ENCODE measurements at places on chromosomes 12 and 14.

DNA sequence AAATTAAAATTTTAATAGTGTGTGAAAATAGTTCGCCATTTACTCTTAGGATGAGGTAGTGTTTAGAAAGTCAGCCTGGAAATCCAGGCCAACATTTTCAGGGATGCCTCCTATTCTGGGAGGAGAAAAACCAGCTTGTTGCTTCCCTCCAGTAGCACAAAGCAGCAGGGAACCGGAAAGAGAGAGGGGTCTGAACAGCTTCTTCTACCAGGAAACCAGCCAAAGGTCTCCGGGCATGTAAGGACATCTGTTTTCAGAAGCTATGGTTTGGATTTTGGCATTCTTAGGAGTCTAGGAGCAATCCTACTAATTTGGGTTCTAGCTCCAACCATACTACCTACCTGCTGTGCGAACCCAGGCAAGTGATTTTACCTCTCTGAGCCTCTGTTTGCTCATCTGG, 85.3 kb downstream of the DPF3 start:
- no peak for DNase-seq

DNA sequence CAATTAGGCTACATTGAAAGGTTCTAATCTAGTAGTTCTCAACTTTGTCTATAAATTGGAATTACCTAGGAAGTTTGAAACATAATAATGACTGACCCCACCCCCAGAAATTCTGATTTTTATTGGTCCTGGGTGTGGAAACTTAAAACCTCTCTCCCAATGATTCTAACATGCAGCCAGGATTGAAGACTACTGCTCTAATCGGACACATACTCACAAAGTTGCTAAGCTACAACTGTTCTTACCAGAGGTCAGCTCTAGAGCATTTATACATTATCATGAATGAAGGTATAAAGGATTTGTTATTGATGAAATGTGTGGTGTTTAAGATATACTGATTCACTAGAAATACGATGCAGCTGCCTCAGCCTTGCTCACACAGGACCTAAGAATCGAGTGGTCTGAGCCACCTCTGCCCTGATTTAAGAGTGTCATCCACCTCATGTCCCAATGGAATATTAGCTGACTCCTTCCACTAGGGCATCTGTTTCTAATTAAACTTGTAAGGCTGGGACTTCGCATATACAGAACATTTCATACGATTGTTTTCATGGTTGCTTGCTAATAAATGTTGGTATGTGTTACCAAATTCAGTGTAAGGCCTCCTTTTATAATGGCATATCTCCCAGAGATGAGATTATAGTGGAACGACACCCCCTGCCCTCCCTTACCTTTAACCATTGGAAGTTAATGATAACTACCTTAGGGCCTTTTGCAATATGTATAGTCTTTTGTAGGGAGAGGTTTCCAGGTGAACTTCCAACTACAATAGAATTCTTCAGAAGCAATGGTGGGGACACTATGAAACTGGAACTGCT, 410.8 kb upstream of the PDE3A start:
- no peak for DNase-seq

- no peak for DNase-seq
Observed at GRCh38 chr12:54154681-54155186, 34.1 kb downstream of the SMUG1 start.

GRCh38 chr12:21757735-21758134, 16.8 kb downstream of the KCNJ8 start:
- no peak for DNase-seq

- DNase-seq = no peak
Observed at GRCh38 chr12:46475972-46476645, 103.5 kb upstream of the SLC38A2 start.

- no peak for DNase-seq
Observed at GRCh38 chr14:90804292-90805083, 11.7 kb downstream of the TTC7B start.

- DNase-seq = no peak
Observed at GRCh38 chr12:130951636-130952035, 2.1 kb upstream of the ADGRD1 start.

- DNase-seq = no peak
Observed at GRCh38 chr12:72057330-72057914, 118.8 kb downstream of the TPH2 start.

- no peak for DNase-seq
Observed at GRCh38 chr12:30598889-30599288, 96.8 kb downstream of the IPO8 start.

DNA sequence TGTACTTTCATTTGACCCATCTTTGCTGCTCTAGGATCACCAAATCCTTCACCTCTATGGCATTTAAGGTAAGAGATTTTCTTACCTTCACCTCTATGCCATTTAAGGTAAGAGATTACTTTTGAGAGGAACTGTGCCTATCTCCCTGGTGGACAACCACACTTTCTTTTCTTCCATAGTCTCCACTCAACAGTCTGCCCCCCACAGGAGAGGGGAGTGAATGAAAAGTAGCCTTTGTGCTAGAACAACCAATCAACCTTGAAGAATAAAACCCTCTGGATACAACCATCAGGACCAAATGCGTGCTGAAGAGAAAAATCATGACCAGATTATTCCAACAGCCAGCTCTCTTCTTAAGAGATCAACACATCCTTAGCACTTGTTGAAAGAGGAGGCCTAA, 258.6 kb upstream of the TMPO start:
- no peak for DNase-seq

- DNase-seq = no peak
Observed at GRCh38 chr12:132186208-132186856, 42.1 kb downstream of the NOC4L start.

DNA sequence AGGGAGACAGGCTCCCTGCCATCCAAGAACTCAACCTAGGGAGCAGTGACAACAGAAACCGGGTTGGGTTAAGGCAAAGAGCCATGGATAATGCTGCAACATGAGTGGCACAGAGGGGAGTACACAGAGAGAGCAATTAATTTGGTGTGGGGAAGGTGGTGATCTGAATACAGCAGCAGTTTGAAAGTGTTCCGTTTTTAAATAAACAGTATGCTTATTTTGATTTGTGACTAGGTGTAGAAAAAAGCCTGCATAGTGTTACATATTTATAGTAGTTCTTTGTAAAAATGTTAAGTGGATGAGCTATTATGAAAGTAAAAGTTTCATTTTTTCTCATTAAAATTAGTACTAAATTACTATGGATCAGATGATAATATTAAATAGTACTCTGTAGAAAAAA, 8.7 kb downstream of the AKAP5 start:
- no peak for DNase-seq

DNA sequence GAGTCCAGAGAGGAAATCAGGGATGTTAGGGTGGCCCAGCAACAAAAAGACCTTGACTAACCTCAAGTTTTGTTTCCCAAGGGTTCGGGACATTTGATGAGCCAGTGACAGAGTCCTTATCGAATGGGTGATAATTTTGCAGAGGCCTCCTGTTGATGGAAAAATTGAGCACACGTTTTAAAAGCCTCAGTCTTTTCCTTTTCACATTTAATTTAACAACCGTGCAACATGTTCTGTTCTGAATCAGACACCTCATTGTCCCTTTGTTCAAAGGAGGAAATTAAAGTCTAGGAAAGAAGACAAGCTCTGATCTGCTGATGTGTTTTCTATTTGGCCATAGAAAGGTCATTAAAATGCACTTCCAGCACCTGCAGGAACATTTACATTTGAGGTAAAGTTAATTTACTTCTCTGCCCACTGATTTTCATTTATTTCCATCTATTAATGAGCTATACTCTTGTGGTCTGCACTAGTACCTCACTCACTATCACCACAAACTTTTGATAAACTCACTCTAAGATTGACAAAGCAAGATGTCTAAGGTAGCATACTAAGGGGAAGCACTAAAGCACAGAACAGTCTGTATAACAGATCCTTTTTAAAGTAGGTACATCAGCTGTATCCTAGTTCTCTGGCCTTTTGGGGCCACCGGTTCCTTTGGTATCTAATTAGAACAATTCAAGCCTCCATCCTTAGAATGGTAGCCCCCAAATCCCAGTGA, 147.0 kb downstream of the RPAP3 start:
- DNase-seq = no peak

DNA sequence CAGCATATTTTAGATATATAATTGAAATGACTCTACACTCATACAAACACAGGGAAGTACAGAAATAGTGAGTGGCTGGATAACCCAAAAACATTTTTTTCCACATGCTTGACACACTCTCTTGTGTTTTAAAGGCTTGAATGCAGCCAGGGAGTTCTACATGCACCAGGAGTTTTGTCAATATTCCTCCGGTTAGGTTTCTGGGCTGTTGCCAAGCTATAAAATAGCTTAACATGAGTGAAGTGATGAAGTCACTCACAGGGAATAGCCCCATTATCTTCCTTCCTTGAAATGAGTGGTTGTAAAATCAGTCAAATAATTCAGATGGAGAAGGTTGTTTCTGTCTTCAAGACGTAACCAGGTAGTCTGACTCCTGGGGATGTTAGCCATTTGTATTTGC, 582.7 kb downstream of the SLC6A15 start:
- DNase-seq = no peak

- DNase-seq = no peak
Observed at GRCh38 chr14:44370727-44371126, 136.4 kb downstream of the FSCB start.

DNA sequence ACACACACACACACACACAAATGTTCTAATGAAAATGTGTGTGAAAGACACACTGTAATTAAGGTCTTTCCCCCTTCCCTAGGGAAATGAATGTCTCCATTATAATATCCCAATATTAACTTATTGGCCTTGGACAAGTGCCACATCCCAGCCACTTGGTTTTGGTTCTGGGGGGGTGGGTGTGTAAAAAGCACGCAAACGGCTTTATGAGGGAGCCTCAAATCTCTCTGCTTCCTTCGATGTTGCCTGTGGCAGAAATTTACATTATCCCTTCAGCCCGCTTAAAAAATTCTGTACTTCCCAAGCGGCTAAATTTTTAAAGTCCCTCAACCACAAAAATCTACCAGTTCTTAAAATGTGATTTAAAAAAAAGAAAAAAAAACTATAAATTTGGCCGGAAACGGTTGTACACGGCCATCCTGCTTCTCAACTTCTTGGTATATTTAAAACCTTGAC, 432 bp downstream of the C14orf93 start:
- no peak for DNase-seq

GRCh38 chr12:67222302-67222701, 46.9 kb upstream of the CAND1 start:
- no peak for DNase-seq

- DNase-seq = no peak
Observed at GRCh38 chr12:109518820-109519665, 41.6 kb downstream of the UBE3B start.

DNA sequence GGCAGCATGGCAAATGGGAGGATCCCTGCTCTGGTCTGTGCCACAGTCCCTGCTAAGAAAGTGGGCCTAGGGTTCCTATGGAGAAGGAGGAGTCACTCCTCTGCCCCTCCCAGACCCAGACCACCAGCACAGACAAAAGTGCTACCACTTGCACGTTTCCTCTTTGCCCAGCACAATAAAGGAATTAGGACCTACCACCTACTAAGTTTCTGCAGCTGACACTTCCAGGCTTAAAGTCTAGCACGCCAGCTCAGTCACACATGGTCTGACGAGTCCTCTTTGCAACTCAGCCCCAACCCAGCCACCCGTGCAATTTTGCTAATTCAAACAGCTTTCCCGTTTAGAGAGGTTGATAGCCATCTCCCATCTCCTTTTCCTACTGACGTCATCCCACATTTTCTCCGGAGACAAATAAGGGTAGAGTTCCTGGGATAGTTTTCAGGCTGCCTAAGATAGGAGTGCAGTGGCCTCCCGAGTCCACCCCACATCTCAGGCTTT, 66.2 kb upstream of the PTGR2 start:
- DNase-seq = no peak

DNA sequence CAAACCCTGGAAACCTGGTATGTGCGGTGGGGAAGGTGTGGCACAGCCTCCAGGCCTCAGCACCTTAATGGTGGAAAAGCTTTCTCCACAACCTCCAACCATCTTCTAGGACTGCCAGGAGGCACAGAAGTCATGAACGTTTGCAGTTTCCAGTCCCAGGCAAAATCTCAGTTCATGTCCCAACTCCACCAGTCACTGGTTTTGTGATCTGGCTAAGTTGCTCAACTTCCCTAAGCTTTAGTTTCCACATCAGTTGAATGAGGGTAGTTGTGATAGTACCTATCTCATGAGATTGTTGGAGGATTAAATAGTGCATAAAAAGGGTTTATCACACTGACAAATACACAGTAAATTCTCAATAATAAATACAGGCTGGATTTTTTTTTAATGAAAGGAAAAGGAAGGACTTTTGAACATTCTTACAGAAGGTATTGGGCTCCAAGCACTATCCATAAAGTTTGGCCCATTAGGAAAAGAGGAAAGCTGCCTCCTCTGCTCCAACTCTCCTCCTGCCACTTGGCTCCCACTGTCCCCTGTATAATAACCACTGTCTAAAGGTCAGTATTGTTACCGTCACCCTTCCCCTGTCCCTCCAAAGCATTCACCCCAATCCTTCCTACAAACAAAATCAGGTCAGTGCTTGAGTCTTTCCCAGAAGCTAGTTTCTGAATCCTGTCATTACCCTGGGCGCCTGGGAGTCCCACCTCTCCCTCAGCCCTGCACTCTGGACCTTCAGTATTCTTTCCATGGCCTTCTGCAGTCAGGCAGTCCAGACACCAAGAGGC, 6.3 kb downstream of the PCK2 start:
- no peak for DNase-seq

- DNase-seq = no peak
Observed at GRCh38 chr12:27177706-27178105, 66.4 kb upstream of the STK38L start.

DNA sequence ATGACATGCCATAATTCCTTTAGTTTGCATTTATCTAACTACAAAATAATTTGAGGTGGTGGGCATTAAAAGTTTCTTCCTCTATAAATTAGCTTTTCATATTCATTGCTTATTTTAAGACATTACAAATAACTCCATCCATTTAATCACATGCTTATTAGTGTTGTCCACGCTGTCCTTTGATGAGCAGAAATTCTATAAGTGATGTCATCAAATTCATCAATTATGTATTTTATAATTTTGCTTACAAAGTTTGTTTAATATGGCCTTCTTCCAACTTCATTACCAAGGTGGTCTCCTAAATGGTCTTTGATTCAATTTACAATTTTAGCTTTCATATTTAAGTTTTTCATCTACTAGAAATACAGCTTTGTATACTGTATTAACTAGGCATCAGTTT, 173.5 kb downstream of the PRKD1 start:
- no peak for DNase-seq

DNA sequence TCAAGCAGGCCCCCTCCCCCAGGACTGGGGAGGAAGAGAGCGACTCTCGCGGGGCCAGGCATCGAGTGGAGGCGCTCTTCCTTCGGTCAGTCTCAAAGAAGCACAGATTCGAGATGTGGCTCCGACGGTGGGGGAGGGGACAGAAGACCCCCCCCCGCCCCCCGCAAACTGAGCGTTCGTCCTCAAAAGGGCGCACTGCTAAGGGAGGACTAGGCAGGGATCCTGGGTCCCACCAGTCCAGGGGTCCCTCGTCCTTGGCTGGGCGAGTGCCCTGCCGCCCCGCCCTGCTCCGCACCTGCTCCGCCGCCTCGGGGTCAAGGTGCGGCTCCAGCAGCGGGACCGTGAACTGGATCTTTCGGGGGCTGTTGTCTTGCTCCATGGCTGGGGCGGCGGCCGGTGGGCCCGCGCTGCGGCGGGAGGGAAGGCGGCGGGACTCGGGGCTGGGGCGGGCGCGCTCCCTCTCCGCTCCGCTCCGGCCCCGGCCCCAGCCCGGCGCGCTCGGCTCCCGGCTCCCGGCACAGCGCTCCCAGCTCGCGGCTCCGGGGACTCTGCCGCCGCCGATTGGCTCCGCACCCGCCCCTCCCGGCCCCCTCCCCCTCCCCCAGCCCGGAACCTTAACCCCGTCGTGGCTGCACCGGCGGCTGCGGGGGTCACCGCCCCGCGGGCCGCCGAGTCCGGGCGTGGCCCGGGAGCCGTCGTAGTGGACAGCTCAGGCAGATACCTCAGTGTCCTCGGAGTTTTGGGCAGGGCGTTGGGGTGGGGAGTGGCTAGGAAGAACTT, at the start of gene PPP1R1A:
Gene PPP1R1A, minus strand, starts transcription at position 550 of the 780 bp plus-strand sequence. Its CDS starts 171 bp downstream, at position 379.
- DNase-seq = no peak
